ENCODE measurements at places on chromosomes 4 and X.

DNA sequence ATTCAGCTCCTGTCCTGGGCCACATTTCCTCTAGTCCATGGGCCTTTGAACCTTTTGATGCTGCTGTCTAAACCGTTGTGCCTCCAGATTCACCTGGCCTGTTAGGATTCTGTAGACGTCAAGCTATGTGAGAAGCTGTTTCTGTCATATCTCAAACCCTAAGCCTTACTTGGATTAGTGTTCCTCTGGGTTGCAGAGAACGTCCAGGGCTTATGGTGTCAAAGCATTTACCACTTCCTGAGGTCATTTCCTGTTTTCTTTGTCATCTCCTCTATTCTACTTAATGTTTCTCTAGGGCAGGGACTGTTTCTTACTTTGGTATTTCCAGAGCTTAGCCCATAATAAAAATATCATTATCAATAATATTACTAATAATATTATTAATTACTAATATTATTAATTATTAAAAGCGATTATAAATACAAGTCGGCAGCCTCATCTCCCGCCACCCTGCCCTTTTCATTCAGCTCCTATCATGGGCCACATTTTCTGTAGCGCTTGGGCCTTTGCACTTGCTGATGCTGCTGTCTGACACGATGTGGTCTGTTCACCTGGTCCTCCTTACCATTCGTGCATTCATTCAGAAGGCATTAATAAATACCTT is 19.1 kb downstream of the PRIMPOL start:
- DNase-seq, result no peak

GRCh38 chrX:24201216-24201615 is 51.7 kb downstream of the ZFX start:
- no peak for DNase-seq

GRCh38 chr4:186727169-186727976 is 3.7 kb upstream of the FAT1 start:
- no peak for DNase-seq

DNA sequence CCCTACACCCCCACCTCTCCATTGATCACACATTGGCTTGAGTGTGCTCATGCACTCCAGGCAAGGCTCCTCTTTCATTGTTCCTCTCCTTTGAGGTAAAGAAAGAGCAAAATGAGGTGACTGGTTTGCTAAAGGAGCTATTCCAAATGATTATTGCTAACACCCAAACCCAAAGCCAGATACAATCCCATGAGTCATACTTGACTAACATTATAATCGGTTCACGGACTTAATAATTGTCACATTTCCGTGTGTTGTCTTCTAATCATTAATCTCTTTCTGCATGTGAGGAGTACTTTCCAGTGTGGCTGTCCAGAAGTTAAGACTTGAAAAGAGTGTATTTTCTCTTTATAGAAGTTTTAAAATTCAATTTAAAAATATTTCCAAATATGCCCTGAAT is 174.3 kb upstream of the SFRP2 start:
- DNase-seq, result no peak

DNA sequence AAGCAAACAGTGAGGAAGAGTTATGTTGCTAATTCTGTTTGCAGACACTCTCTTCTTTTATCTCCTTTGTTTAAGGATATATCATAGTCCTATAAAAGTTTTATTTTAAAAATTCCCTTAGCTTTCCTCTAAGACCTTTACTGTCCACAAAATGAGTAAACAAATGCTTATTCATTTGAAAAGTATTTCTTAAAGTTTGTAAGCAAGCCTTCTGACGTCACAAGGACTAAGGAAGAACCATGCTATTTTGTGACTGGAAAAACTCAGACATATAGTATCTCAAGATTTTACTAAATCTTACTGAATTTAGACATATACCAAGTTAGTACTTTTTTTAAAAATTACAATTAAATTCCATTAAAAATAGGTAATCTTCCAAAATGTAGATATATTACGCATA is 5.2 kb upstream of the RBMXL3 start:
- no peak for DNase-seq

GRCh38 chrX:139967750-139968149 is 2.4 kb upstream of the CXorf66 start:
- DNase-seq, result no peak

- DNase-seq, result no peak
These were observed 3.2 kb downstream of the TMEM165 start for GRCh38 chr4:55398966-55399365.

DNA sequence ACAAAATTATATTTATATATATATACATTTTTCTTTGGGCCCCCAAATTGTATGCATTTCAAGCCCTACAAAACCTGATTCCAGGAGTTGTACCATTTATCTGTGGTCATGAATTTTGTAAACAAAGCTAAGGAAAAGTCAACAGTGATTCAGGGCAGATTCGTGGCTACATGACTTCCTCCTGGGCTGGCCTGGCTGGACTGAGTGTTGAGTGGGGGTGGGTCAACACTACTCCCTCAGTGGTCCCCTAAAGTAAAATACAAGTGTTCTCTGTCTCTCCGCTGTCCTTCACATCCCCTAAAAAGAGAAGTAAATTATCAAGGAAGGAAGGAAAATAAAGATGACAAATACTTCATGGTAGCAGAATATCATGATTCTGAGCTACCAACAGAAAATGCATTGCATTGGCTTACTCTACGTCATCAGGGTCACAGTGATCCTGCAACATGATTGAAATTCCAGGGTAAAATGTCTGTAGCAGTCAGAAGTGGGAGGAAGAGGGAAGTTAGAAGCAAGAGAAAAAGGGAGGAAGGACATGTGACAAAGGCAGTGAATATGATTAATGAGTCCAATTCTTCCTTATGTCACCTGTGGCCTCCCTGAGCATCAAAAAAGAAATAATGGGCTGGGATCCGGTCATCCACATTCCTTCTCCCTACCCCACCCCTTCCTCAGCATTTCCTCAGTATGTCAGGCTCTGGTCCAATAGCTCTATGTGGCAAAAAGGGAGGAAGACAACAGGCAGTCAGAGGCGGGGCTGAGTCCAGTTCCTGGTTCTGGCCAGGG is 42.4 kb upstream of the MYOZ2 start:
- DNase-seq, result no peak

DNA sequence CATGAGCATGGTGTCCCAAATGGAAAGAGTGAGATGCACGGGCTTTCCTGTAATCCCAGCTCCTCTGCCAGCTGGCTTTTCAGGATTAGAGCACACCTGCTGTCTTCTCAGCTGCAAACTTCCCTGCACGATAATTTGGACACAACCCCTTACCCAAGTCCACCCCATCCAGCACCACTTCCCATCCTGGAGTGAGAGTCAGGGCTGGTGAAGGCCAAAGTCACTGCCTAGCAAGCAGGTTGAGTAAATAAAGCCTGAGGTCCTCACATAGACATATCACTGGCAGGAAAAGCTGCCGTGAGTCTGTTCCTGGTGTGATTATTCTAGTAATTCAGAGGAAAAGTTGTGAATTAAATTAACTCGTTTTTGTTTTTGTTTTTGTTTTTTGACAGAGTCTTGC is 113.9 kb upstream of the MBNL3 start:
- no peak for DNase-seq

GRCh38 chr4:147755561-147756295 is 23.8 kb downstream of the ARHGAP10 start:
- DNase-seq, result no peak

DNA sequence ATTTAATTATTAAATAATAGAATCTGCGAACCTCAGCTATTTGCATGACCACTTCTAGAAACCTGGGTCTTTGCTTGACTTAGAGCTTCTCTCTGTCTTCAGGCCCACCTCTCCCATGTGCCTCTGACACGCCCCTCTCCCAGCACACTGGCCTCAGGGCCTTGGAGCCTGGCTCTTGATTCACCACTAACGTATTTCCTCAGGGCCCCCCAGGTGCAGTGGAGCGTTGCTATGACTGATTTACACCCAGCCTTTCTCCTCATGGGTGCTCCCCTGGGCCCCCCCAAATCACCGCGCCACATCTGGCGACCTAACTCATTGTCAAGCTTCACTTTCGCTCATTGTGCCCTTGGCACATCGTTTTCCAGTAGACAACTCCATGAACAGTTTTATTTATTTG is 37.9 kb upstream of the TENM3 start:
- DNase-seq, result no peak

DNA sequence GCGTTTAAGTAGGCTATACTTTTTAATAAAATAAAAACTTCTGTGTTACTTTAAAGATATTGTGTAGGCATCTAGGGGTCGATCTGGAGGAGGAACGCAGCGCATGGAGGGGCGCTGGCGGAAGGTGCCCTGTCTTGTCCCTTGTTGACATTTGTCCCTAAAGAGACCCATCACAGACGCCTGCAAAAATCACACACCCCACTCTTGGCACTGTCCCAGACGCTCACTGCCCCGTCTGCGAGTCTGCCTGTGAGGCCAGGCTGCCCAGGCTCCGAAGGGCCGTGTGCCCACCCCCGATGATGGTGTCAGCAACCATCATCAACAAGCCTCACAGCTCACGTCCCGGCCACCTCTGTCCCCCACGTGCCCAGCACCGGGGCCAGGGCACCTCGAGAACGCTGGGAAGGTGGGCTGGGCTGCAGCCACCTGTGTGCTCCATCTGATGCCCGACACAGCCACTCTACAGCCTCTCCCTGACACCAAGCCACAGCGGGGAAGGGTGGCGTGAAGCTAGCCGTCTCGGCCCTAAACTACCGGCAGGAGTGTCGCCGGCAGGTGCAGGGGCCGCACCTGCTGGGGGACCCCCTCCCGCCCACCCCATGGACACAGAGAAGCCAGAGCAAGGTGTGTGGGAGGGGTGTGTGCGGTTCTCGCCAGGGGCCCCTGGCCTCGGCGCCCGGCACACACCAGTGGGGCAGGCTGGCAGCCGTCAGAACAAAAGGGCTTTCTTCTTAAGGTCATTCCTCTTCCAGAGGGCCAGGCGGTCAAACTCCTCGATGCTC is 26.8 kb upstream of the AFAP1 start:
- DNase-seq, result no peak

DNA sequence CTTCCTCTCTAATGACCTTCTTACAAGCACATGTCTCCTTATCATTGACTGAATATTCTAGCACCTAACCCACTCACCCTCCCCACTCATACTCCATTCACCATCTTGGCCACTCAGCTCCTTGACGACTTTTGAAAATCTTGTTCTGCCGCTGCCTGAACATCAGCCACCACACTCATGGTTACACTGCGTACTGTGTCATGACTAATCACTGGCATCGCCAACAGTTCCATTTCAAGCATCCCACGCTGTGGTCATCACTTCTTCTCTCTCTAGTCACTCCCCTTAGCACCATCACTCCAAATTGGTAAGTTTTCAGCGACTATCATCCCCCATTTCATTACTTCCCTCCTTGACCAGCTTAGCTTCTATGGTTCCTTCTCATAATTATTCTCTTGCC is 352.8 kb downstream of the MAPK10 start:
- no peak for DNase-seq

- no peak for DNase-seq
These were observed 67.7 kb downstream of the SMIM20 start for GRCh38 chr4:25981749-25982148.

DNA sequence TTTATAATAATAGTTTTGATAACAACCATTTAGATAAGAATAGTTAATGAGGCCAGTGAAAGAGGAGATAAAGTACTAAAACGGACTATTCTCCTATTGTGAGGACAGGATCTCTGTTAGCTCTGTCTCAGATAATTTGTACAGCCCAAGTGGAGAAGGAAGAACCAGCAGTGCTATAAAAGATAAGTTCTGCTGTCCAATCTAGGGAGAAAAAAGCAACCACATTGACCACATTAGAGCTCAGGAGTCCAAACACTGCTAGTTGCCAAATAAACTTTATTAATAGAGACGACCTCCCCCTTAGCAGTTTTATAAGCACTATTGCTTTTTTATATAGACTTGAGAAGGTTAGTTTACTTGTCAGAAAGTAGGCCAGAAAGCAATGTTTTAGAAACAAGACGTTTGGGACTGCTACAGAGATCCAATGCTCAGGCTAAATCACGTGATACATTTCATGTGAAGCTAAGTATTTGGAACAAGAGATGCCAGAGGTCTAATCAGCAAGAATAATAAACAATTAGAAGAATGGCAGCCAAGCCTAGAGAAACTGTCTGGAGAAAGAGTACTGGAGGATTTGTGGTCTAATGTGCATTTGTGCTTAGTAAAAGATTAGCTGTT is 15.9 kb downstream of the IL15 start:
- DNase-seq, result no peak

GRCh38 chr4:82900066-82900410 is 497 bp upstream of the THAP9 start:
- no peak for DNase-seq

GRCh38 chr4:108029731-108030130 is 40.0 kb downstream of the HADH start:
- DNase-seq, result no peak

DNA sequence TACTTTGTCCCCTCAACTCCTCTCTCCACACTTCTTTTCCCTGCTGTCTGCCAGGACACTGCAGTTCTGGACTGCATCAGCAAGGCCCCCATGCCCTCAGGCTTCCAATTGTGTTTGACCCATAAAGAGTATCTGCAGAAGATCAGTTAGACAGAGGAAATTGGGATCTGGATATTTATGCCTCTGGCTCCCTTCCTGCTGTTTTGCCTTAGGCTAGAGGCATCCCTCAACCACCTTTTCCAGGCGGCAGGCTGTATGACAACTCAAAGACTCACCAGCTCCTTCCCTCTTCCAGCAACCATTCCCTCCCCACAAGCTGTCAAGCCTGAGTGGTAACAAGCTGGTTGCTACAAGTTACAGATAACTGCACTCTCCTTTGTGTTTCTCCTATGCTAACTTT is 66.4 kb upstream of the NDP start:
- DNase-seq, result no peak

- DNase-seq, result no peak
These were observed 14.5 kb downstream of the CLCN4 start for GRCh38 chrX:10171249-10171648.

DNA sequence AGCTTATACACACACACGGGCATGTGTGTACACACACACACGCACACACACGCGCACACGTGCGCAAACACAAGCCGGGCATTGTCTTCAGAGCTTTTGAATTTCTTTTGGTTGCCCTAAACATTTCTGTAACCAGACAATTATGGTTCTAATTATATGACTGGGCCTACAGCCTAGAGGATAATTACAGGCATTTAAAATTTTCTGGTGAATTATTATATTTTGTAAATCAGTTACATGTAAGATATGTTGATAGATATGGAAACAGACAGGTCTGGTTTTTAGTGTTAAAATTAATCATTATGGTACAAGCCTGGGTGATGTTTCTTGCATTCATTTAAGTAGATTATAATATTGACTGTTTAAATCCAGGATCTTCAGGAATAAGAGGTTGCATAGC is 1120.5 kb downstream of the ADGRL3 start:
- DNase-seq, result no peak

DNA sequence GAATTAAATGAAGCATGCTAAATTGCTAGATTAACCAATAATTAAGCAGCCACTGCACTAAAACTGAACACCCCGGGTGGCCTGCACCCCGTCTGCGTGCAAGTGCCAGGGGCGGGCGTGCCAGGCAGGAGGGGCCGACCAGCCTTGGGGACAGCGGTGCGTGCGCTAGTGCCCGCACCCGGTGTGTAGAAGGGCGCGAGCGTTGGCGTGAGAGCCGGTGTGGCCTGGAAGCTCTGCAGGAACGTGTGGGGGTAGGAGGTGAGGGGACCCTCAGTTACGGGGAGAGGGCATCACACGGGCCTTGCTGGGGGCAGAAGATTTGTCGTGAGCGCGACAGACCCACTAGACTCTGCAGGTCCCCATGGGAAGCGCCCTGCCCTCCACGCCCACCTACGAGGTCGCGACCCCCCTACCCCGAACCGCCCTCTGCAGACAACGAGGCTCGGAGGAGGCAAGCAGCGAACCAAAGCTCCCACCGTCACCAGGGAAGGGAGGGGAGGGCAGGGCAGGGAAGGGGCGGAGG is 105.8 kb downstream of the FAM53A start:
- no peak for DNase-seq

- no peak for DNase-seq
These were observed 553.5 kb downstream of the TRAM1L1 start for GRCh38 chr4:116531870-116532269.

- no peak for DNase-seq
These were observed 73.5 kb upstream of the FHDC1 start for GRCh38 chr4:152862608-152863007.

All from omental fat pad (tissue), 4 donors.